ENCODE measurements at places on chromosomes 2 and 18.

DNA sequence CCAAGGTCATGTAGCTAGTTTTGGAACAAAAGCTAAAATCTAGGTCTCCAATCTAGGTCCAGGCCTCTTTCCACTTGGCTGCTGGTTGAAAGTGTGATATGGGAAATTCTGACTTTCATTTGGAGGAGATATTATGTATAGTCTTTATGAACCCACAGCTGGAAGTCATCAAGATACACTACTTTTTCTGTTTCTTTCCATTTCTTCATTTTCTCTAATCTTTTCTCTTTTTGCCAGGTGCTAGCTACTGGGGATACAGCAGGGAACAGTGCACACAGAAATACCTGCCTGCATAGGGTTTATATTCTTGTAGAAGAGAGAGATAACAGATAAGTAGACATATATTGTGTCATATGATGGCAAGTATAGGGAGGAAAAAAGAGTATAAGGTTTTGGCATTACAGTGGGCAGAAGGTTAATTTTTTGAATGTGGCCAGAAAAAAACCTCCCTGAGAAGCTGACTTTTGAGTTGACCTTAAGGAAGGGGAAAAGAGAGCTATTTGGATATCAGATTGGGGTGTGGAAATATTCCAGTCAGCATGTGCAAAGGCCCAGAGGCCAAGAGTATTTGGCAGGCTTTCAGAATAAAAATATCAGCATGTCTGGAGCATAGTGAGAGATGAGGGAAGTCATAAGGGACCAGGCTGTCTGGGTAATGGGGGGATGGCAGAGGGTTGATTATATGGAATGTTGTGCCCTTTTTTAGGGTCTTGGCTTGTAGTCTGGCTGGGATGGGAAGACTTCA is 15.6 kb downstream of the IL1R1 start:
- DNase-seq, result no peak

DNA sequence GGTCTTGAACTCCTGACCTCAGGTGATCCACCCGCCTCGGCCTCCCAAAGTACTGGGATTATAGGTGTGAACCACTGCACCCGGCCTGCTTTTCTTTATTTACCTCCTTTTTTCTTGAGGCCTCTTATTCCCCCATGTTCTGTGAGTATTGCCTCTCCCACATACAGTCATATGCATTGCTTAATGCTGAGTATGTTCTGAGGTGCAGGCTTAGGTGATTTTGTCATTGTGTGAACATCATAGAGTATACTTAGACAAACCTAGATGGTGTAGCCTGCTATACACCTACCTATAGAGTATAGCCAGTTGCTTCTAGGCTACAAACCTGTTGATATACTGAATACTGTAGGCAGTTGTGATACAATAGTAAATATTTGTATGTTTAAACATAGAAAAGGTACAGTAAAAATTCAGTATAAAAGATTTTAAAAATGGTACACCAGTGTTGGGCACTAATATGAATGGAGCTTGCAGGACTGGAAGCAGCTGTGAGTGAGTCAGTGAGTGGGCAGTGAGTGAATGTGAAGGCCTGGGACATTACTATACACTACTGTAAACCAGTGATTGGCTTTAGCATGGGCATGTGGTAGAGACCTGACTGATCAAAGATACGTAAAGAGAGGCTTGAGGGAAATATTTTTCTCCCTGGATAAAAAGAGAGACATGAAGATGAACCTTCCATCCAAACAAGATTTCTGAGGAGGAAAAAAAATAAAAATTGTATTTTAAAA is 17.6 kb downstream of the SLC39A10 start:
- no peak for DNase-seq

DNA sequence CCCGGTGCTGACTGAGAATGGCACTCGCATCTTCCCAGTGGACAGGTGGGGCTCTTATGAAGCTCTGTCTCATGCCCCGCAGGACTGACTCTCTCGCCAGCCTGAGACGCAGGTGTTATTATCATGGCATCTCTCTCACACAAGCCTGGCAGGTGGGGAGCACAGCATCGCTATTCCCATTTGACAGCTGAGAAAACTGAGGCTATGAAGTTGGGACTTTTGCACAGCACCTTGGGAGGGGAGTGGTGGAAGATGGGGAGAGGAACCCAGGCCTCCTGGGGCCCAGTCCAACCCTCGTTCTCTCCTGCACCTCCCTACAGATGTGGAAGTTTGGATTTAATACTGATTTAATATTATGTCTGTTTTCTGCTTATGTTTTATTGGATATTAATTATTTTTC is 9.0 kb upstream of the NTSR2 start:
- DNase-seq, result no peak

DNA sequence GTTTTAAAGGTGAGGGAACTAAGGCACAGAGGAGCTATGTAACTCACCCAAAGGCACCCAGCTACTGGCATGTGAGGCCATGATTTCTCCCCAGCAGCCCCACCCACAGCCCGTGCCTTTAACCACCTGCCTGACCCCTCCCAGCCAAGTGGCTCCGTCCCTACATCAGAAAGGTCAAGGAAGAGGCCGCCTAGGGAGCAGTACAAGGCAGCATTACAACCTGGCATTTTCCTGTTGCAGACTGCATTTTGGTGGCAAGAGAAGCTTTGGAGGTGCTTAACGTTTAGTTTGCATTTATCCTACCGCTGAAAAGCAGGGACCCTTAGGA is 17.5 kb downstream of the STEAP3 start:
- DNase-seq, result no peak

GRCh38 chr18:66109981-66110380 is 359.2 kb downstream of the CDH7 start:
- DNase-seq, result no peak

GRCh38 chr2:200681697-200682096 is 95.9 kb downstream of the AOX1 start:
- DNase-seq, result no peak

- DNase-seq, result no peak
Measured at GRCh38 chr18:66562279-66562678, 41.6 kb downstream of the CDH19 start.

- no peak for DNase-seq
Measured at GRCh38 chr2:182316950-182317349, 109.9 kb downstream of the PDE1A start.

GRCh38 chr18:44682871-44683221 is 2.2 kb downstream of the SETBP1 start:
- no peak for DNase-seq

GRCh38 chr18:54267701-54268100 is 1.6 kb upstream of the POLI start:
- no peak for DNase-seq

GRCh38 chr2:10757814-10758286 is 36.4 kb downstream of the ATP6V1C2 start:
- DNase-seq, result no peak

All from stimulated activated CD4-positive, alpha-beta T cell treated with anti-CD3 and anti-CD28 coated beads, Interleukin-1b, Interleukin-23, amount 100 ng/mL, for 1 hour (primary cell).